ENCODE measurements at places on chromosomes 12 and 14. TPM values are rescaled to one million over a fixed set of nuclear protein-coding genes. Genes with fewer than 3 reads are reported as not detected.

The CCDC196 gene
- not detected for total RNA-seq

The ART4 gene
- 86.0 TPM for total RNA-seq

The OR6C3 gene
- not detected for total RNA-seq

The OR4K13 gene
- total RNA-seq, result not detected

The MSI1 gene
- 0.39 TPM for total RNA-seq

The RPGRIP1 gene
- not detected for total RNA-seq
